Left cardiac atrium (tissue), 4 donors: ENCODE measurements at places on chromosomes 7 and 10. TPM values are rescaled to one million over a fixed set of nuclear protein-coding genes. Genes with fewer than 3 reads are reported as not detected.

DNA sequence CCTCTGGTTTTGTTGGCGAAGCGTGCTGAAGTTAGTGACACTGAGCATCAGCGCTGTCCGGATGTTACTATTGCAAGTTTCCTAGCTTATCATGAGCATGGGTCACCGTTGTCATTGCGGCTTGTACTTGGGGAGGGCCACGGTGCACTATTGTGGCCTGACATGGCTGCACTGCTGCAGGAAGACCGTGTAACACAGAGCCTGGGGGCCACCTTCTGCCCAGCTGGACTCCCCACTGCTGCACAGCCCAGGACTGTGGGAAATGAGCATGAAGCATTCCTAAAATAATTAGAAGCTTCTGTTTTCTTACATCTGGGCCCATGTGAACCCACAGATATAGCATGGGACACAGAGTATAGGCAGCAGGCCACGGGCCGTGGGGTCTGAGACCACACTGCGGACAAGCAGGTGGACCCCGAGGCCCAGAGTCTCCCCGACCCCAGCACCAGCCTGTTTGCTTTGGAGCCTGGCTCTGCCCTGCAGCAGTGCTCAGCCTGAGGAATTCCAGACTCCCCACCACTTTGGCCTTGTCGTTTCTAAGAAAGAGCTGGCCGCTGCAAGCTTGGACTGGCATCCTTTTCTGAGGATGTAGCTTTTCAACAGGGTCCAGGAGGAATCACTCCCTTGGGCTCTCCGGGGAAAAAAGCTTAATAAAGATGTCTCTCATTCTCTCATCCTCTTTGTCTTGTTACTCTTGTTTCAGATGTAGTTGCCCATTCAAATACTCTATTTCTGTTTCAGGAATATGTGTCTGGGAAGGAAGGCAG lies 179.2 kb downstream of the CCDC3 start:
- no peak for DNase-seq

- DNase-seq = no peak
These were observed 48.4 kb downstream of the TES start for GRCh38 chr7:116258734-116259133.

Gene ADAM22
- 4.3 TPM for total RNA-seq

Gene CAMK2B
- 98.7 TPM for total RNA-seq

- DNase-seq = no peak
These were observed 173.5 kb downstream of the SEMA3E start for GRCh38 chr7:83475420-83475819.

DNA sequence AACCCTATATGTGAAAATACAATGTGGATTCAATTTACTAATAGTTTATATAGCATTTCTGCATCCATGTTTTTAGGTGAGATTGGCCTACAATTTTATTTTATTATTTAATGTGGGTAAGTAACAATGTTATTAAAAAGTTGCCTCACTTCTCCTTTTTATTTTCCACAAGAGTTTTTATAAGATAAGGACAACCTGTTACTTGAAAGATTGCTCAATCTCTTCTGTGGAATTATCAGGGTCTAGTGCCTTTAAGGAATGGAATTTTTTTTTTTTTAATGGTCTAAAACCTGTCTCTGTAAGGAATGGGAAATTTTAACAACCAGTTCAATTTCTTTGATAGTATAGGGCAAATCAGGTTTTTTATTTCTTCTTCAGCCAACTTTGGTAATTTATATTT lies 53.9 kb upstream of the RAB18 start:
- DNase-seq = no peak

DNA sequence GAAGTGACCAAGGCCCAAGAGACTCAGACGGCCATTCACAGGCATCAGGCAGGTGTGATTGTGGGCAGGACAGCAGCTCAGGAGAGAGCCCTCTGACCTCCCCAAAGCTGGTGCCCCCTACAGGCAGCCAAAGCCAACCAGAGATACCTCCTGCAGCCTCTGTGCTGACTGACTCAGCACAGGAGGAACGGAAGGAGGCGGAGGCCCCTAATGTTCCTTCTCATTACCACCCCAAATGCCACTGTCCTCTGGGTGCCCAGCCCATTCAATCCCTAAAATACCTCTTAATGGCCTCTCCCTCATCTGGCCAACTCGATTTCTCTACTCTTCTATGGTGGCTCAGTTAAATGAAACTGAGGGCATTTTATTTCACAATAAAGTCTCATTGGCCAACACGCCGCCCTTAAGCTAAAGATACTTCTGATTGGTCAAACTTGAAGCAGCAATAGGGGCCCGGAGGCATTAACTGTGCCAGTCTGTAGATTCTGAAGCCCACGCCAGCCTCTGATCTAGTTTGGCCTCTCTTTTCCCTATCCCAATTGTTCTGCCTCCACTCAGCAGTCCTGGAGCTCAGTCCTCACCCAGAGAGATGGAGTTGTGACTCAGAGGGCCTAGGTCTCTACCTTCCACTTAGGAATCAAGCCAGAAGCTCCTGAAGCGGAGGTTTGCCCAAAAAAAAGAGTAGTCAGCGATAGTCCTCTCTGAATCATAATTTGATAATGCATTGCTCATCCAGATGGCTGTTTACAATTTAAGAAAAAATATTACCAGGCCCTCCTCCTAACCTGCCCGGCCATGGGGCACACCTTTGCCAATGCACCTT lies 1.2 kb downstream of the CYREN start:
- no peak for DNase-seq

DNA sequence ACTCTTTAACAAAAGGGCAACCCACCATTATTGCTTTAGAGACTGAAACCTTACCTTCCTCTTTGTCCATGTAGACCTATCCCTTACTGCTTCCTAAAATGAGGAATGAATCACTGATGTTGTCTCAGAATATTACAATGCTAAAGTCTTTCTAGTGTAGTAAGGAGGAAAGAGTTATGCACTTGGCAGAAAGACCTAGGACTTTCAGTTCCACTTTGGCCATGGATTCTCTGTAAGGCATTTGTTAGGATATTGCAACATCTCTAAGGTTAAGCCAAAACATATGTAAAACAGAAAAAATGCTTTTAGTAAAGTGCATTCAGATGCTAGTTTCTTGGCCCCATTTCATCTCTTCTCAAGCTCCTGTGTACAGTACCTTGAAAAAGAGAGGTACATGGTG lies 230.9 kb downstream of the PARD3 start:
- DNase-seq = no peak

Gene FAM131B
- total RNA-seq = 0.97 TPM

Gene CCDC3
- 8.7 TPM for total RNA-seq

- no peak for DNase-seq
These were observed 211.3 kb downstream of the CXCL12 start for GRCh38 chr10:44173608-44173894.

DNA sequence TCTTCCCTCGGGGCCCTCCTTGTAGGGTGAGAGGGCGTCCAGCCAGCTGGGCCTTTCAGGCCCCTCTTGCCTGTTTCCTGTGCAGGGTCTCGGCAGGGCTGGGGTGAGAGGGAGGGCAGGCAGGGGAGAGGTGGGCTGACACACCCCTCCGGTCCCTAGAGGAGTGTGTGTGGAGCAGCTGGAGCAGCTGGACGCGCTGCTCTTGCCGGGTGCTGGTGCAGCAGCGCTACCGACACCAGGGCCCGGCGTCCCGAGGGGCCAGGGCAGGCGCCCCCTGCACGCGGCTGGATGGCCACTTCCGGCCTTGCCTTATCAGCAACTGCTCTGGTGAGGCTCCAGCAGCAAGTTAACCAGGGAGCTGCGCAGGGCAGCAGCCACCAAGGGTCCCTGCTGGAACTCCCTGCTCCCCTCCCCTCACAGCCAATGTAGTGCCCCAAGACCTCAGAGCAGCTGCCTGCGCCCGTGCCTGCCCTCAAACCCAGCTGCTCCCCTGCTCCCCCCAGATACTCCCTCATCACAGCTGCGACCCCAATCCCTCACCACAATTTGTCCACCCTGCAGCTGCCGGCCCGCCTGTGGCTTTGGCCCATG lies 15.7 kb upstream of the ZNF862 start:
- DNase-seq = peak; percentile 14

Gene CPVL
- total RNA-seq = 12.8 TPM
